ENCODE measurements at places on chromosomes 2 and 18. TPM values are rescaled to one million over a fixed set of nuclear protein-coding genes. Genes with fewer than 3 reads are reported as not detected.

DNA sequence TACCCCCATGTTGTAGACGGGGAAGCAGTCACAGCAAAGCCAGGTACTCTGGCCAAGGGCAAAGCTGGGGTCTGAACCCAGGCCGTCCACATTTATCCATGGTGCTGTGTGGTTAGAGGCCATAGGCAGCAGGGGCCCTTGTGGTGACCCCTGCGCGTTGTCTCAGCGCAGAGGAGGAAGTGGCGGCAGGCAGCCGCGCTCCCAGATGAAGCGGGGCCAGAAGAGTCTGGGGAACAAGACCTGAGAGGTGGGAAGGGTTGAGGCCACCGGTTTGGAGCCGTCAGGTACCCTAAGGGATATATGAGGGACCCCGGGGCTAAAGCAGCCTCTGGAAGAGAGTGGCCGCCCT lies 770 bp downstream of the ZNF396 start:
- H3K27me3 ChIP-seq: peaks cover 23% of the 10 kb centered on the region
- DNase-seq: peak; percentile 76
- H3K27ac ChIP-seq: no peak overlapping the region
- H3K4me3 ChIP-seq: peak overlapping the region; percentile 75
- H3K36me3 ChIP-seq: no peaks in the 10 kb centered on the region

SNRPD1 gene
- total RNA-seq: 182 TPM

GRCh38 chr2:170339750-170340692 lies 162.1 kb downstream of the MYO3B start:
- H3K4me1 ChIP-seq: peaks cover 22% of the 10 kb centered on the region
- no peaks in the 10 kb centered on the region for H3K36me3 ChIP-seq
- no peak overlapping the region for H3K4me3 ChIP-seq
- peaks cover 5% of the 10 kb centered on the region for H3K27me3 ChIP-seq

SIX3 gene
- not detected for total RNA-seq

GRCh38 chr2:234951664-234952269 lies at the start of gene SH3BP4:
TSS of gene SH3BP4 (plus strand) at chr2:234952017. CDS start at chr2:235035003, 82,986 bp downstream.
- H3K36me3 ChIP-seq: no peaks in the 10 kb centered on the region
- H3K4me1 ChIP-seq: peaks cover 3% of the 10 kb centered on the region
- H3K4me3 ChIP-seq: peak within 1 kb of the TSS; percentile 84

GRCh38 chr2:240593703-240594451 lies 7.3 kb downstream of the CAPN10 start:
- no peak for DNase-seq
- peaks cover 14% of the 10 kb centered on the region for H3K36me3 ChIP-seq
- H3K27ac ChIP-seq: no peak overlapping the region

ABCG5 gene
- not detected for total RNA-seq

DNA sequence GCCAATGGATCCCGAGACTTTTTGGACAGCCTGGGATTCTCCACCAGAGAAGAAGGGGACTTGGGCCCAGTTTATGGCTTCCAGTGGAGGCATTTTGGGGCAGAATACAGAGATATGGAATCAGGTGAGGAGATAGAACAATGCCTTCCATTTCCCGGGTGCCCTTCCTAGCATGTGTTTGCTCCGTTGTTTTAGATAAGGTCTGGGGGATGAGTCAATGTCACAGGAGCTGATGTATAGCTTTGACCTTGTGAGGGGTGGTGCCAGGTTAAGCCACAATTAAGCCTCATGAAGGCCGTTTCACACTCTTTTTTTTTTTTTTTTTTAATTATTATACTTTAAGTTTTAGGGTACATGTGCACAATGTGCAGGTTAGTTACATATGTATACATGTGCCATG lies 4.7 kb downstream of the TYMS start:
- no peak overlapping the region for H3K27ac ChIP-seq
- no peak overlapping the region for H3K4me3 ChIP-seq
- peak; percentile 37 for DNase-seq
- peaks cover 59% of the 10 kb centered on the region for H3K36me3 ChIP-seq
- peaks cover 33% of the 10 kb centered on the region for H3K4me1 ChIP-seq

- H3K27ac ChIP-seq: no peak overlapping the region
- no peaks in the 10 kb centered on the region for H3K4me1 ChIP-seq
- H3K27me3 ChIP-seq: no peaks in the 10 kb centered on the region
- no peak overlapping the region for H3K4me3 ChIP-seq
- no peak for DNase-seq
These were observed 460.4 kb downstream of the EPHA4 start for GRCh38 chr2:221111739-221112138.

GRCh38 chr2:109067631-109068125 lies 61.3 kb upstream of the SH3RF3 start:
- H3K27ac ChIP-seq: no peak overlapping the region
- DNase-seq: no peak
- H3K4me3 ChIP-seq: no peak overlapping the region
- H3K27me3 ChIP-seq: no peaks in the 10 kb centered on the region
- no peaks in the 10 kb centered on the region for H3K36me3 ChIP-seq

KCNJ3 gene
- not detected for total RNA-seq

PARD3B gene
- 0.50 TPM for total RNA-seq

Measured in activated CD4-positive, alpha-beta T cell treated with anti-CD3 and anti-CD28 coated beads, Interleukin-2, amount 10 ng/mL, durations not matched to agents 24 days and 14 days (primary cell).